Neural progenitor cell (in vitro differentiated cells): ENCODE measurements at places on chromosomes 6 and 20. TPM values are rescaled to one million over a fixed set of nuclear protein-coding genes. Genes with fewer than 3 reads are reported as not detected.

Gene IRF4
- total RNA-seq = 0.11 and 0.53 TPM in 2 replicates

- peak; percentile 59 for DNase-seq
- no peaks in the 10 kb centered on the region for H3K36me3 ChIP-seq
Observed at GRCh38 chr6:116268589-116269293, 11.0 kb downstream of the TSPYL1 start.

GRCh38 chr6:25320459-25320858, 41.3 kb downstream of the CARMIL1 start:
- H3K27ac ChIP-seq = no peak overlapping the region
- H3K36me3 ChIP-seq = no peaks in the 10 kb centered on the region
- no peak overlapping the region for H3K4me3 ChIP-seq
- DNase-seq = peak; percentile 10
- H3K27me3 ChIP-seq = no peaks in the 10 kb centered on the region

- no peaks in the 10 kb centered on the region for H3K27me3 ChIP-seq
- no peak overlapping the region for H3K4me3 ChIP-seq
- H3K27ac ChIP-seq = no peak overlapping the region
Observed at GRCh38 chr20:47011984-47012383, 117.3 kb downstream of the EYA2 start.

Gene KCNG1
- total RNA-seq = 2.2 and 11.4 TPM in 2 replicates

DNA sequence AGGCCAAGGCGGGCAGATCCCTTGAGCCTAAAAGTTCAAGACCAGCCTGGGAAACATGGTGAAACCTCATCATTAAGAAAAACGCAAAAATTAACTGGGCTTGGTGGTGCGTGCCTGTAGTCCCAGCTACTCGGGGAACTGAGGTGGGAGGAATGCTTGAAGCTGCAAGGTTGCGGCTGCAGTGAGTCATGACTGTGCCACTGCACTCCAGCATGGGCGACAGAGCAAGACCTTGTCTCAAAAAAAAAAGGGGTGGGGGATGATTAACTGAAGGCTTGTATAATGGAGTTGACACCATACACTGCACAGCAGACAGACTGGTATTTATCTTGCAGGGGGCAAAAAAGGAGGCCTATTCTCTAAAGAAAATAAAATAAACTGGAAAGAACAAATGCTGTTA, 27.7 kb downstream of the SRPK1 start:
- H3K4me1 ChIP-seq = peaks cover 6% of the 10 kb centered on the region
- no peak for DNase-seq
- no peak overlapping the region for H3K4me3 ChIP-seq
- H3K27me3 ChIP-seq = no peaks in the 10 kb centered on the region
- H3K27ac ChIP-seq = no peak overlapping the region
- H3K36me3 ChIP-seq = peaks cover 21% of the 10 kb centered on the region

Gene CCN6
- not detected in 2 replicates for total RNA-seq

- no peaks in the 10 kb centered on the region for H3K27me3 ChIP-seq
- no peak overlapping the region for H3K4me3 ChIP-seq
- no peaks in the 10 kb centered on the region for H3K36me3 ChIP-seq
- no peak overlapping the region for H3K27ac ChIP-seq
Observed at GRCh38 chr20:58611236-58612030, 39.6 kb upstream of the STX16 start.

GRCh38 chr6:157398151-157398550, 17.2 kb downstream of the ZDHHC14 start:
- no peaks in the 10 kb centered on the region for H3K36me3 ChIP-seq
- H3K4me1 ChIP-seq = peaks cover 28% of the 10 kb centered on the region
- no peaks in the 10 kb centered on the region for H3K27me3 ChIP-seq

DNA sequence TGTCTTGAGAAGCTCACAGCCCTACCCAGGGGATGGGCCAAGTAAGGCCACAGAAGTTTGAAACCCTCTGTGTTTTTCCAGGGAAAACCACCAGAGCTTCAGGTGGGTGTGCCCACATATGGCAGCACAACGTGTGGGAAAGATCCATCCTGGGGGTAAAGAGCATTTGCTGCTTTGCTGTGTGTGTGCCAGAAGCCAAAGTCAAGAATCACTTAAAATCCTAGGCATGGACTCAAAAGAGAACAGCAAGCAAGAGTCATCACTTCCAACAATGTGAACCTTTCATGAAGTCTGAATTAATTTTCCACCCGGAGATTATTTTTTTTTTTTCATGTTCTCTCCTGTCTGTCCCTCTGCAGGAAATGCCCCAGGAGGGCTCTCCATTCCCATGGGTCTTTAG, 308.2 kb upstream of the SGK1 start:
- H3K27ac ChIP-seq = no peak overlapping the region
- no peaks in the 10 kb centered on the region for H3K36me3 ChIP-seq

Gene ECT2L
- total RNA-seq = 0.06 TPM in 1 of 2 replicates, not detected in the other

Gene SLC17A3
- not detected in 2 replicates for total RNA-seq

- H3K4me3 ChIP-seq = no peak overlapping the region
- DNase-seq = no peak
- H3K27me3 ChIP-seq = no peaks in the 10 kb centered on the region
- no peaks in the 10 kb centered on the region for H3K4me1 ChIP-seq
Observed at GRCh38 chr6:154800338-154800737, 67.1 kb downstream of the SCAF8 start.

Gene HLA-DRB1
- total RNA-seq = 4.7 and 15.1 TPM in 2 replicates
